IMR-90 (cell line): ENCODE measurements at places on chromosomes 6 and 20. TPM values are rescaled to one million over a fixed set of nuclear protein-coding genes. Genes with fewer than 3 reads are reported as not detected.

- peak; percentile 96 for DNase-seq
- H3K27ac ChIP-seq = peak overlapping the region; percentile 83
- H3K4me1 ChIP-seq = peaks cover 14% of the 10 kb centered on the region
- no peaks in the 10 kb centered on the region for H3K27me3 ChIP-seq
Observed at GRCh38 chr6:1686117-1687098, 76.7 kb downstream of the FOXC1 start.

GRCh38 chr6:79232696-79233462 lies 1.6 kb downstream of the HMGN3 start:
- no peaks in the 10 kb centered on the region for H3K27me3 ChIP-seq
- no peaks in the 10 kb centered on the region for H3K36me3 ChIP-seq

- H3K4me3 ChIP-seq = no peak overlapping the region; the same call in 1 of the 2 replicates
- H3K27ac ChIP-seq = no peak overlapping the region
- peak; percentile 1 for DNase-seq
- H3K36me3 ChIP-seq = no peaks in the 10 kb centered on the region
Observed at GRCh38 chr6:117906507-117906957, 532 bp upstream of the SLC35F1 start.

DNA sequence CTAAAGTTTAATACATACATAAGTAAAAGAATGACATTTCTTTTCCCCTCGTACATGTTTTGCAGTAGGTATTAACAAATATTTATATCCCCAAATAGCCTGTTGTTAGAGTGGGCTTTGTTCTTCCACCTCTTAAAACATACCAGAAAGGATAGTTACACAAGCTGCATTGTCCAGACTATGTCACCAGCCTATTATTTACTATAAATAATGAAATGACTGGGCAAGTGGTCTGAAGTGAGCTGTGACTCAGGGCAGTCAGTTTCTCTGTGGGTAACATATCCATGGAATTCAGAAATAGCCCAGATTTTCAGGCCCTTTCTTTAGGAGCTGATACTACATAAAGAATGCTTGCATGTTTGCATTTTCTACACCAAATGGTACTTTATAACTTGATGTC lies 60.1 kb downstream of the FUT9 start:
- no peak overlapping the region for H3K27ac ChIP-seq
- no peak for DNase-seq
- no peaks in the 10 kb centered on the region for H3K36me3 ChIP-seq
- H3K27me3 ChIP-seq = no peaks in the 10 kb centered on the region

GRCh38 chr6:106324726-106325335 lies 729 bp downstream of the ATG5 start:
- H3K4me1 ChIP-seq = no peaks in the 10 kb centered on the region
- H3K27me3 ChIP-seq = peaks cover 9% of the 10 kb centered on the region
- H3K36me3 ChIP-seq = no peaks in the 10 kb centered on the region
- peak overlapping the region; percentile 69 for H3K27ac ChIP-seq
- peak overlapping the region; percentile 72 for H3K4me3 ChIP-seq

GRCh38 chr6:51049288-51049982 lies 230.8 kb downstream of the TFAP2B start:
- no peak overlapping the region for H3K27ac ChIP-seq
- no peak overlapping the region for H3K4me3 ChIP-seq
- H3K27me3 ChIP-seq = no peaks in the 10 kb centered on the region
- H3K36me3 ChIP-seq = no peaks in the 10 kb centered on the region

DNA sequence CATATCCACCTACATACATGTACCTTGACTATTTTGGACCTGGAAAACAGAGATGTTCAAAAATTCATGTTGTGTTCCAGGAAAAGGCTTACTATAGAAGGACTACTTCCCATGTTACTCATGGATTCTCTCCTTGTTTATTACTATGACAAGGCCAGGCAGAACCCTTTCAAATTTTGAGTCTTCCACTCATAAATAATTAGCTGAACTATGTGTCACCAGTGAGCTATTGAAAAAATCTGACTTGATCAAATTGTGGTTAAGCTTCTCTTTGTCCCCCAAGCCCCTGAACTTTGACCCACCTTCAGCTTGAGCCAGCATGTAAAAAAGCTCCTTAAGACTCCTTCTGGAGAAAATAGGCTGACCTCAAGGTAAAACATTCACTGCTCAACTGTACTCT lies 1142.8 kb upstream of the EYS start:
- no peak overlapping the region for H3K4me3 ChIP-seq
- H3K36me3 ChIP-seq = no peaks in the 10 kb centered on the region
- no peak for DNase-seq
- no peaks in the 10 kb centered on the region for H3K4me1 ChIP-seq
- no peak overlapping the region for H3K27ac ChIP-seq

- peak overlapping the region; percentile 89 for H3K27ac ChIP-seq
Observed at GRCh38 chr6:75203721-75204120, 2.1 kb downstream of the COL12A1 start.

GRCh38 chr6:22612236-22612635 lies 42.9 kb downstream of the HDGFL1 start:
- DNase-seq = peak; percentile 60
- H3K27me3 ChIP-seq = no peaks in the 10 kb centered on the region
- no peak overlapping the region for H3K27ac ChIP-seq
- no peaks in the 10 kb centered on the region for H3K36me3 ChIP-seq
- peaks cover 9% of the 10 kb centered on the region for H3K4me1 ChIP-seq

- H3K36me3 ChIP-seq = peaks cover 2% of the 10 kb centered on the region; the same call in 1 of the 2 replicates
- no peaks in the 10 kb centered on the region for H3K27me3 ChIP-seq
- DNase-seq = peak; percentile 84
Observed at GRCh38 chr6:16759646-16760515, 1.4 kb downstream of the ATXN1 start.

- H3K27me3 ChIP-seq = no peaks in the 10 kb centered on the region
- no peak overlapping the region for H3K4me3 ChIP-seq
- no peak for DNase-seq
- peaks cover 5% of the 10 kb centered on the region for H3K4me1 ChIP-seq
- H3K36me3 ChIP-seq = 0 out of 2 replicates have a peak, but pooled peaks cover under 1% of the 10 kb centered on the region
- no peak overlapping the region for H3K27ac ChIP-seq
Observed at GRCh38 chr6:111837007-111837406, 36.2 kb downstream of the FYN start.

DNA sequence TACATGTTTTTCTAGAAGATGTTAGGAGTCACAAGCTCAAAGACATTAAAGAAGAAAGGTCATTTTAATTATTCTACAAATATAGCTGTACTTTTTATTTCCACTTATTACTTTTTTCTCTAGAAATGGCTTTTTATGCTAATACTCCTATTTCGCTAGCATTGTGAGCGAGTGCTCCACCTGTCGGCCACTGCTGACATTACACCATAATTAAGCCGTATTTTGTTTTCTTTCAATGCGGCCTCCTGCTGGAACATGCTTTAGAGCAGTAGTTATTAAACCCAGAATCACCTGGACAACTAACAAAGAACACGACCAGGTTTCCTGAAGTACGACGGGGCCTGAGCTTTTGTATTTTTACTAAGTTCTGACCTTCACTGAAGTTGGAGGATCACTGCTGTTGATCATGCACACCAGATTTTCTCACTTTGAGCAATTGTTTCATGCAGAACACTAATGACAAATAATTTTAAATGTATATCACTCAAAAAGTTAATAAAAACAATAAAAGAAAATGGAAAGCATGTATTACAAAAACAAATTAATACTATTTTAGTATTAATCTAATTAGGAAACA lies 74.1 kb upstream of the PAK5 start:
- no peak overlapping the region for H3K4me3 ChIP-seq
- DNase-seq = peak; percentile 42
- no peaks in the 10 kb centered on the region for H3K36me3 ChIP-seq
- peaks cover 4% of the 10 kb centered on the region for H3K27me3 ChIP-seq
- no peaks in the 10 kb centered on the region for H3K4me1 ChIP-seq

Gene SLC17A9
- 14.4 and 17.3 TPM in 2 replicates for polyA plus RNA-seq

Gene DEFB132
- polyA plus RNA-seq = not detected in 2 replicates

Gene SCAF8
- polyA plus RNA-seq = 13.6 and 16.1 TPM in 2 replicates

Gene EDN3
- not detected in 2 replicates for polyA plus RNA-seq

Gene DEFB124
- polyA plus RNA-seq = not detected in 2 replicates
